ENCODE measurements at places on chromosomes 2 and 18.

DNA sequence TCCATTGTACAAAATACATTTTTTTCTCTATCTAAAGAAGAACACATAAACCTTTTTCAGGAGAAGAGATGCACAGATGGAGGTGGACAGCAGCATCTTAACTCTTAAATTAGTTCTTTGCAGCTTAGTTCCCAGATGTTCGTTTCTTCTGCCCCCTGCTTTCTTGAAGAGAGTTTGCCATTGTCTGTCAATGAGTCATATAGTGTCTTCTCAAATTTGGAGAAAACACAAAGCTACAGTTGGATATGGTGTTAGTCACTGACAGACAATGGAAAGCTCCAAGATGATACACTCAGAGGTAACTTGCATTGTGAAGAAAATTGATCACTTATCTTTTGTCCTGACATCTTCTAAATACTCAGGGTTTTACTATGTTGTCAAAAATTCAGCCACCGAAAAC is 48.8 kb upstream of the TMEFF2 start:
- no peak for DNase-seq

DNA sequence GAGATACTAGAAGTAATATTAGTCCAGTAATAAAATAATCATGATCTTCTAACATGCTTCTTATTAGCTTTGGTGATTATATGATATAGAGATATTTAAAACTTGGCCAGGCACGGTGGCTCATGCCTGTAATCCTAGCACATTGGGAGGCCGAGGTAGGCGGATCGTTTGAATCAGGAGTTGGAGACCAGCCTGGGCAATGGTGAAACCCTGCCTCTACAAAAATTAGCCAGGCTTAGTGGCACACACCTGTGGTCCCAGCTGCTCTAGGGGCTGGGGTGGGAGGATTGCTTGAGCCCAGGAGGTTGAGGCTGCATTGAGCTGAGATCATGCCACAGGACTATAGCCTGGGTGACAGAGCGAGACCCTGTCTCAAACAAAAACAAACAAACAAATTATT is 87.0 kb downstream of the WDR7 start:
- DNase-seq, result no peak

DNA sequence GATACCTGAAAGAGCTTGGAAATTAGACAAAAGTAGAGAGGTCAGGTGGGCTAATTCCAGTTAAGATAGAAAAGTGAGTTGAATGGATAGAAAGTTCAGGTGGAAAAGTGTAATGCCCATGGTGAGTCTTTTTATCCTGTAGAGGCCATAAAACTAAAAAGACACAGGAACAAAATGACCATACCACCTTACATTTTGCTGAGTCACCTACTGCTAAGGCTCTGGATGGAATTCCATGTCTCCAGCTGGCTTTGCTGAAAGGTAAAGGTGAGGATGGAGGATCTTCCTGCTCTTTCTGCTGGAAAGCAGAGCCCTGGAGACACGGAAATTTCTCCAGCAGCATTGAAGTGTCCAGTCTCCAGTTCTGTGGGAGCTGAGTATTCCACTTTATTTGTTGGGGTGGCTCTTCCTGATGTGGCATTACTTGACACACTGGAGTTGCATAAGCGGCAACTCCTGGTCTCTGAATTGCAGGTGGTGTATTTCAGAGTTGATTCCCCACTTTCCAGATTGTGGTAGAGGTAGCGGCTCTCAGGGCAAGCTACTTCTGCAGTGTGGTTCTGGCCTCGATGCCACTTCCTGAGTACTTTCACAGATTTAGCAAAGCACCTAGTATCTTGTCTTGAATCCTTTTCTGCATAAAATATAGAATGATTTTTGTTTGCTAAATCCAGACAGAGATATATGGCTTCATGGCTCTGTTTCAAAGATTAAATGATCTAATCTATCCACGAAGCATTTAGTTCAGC is 10.7 kb downstream of the IL1RL2 start:
- no peak for DNase-seq

GRCh38 chr2:239543702-239544101 is 142.9 kb upstream of the HDAC4 start:
- DNase-seq, result no peak

DNA sequence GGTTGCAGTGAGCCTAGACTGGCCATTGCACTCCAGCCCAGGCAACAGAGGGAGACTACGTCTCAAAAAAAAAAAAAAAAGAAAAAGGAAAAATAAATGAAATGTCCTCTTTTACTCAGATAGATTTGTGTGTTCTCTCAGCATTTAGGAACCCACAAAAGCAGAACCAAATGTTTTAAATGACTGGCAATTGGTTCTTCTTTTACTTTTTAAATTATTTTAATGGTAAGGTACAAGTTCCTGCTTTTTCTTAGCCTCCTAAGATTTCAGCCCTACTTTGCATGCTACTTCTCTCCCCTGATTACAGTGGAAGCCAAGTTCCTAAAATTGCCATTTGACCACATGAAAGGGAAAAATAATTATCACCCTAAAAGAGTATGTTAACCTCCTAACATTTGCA is 23.5 kb downstream of the SRSF7 start:
- no peak for DNase-seq

- DNase-seq, result no peak
These were observed 113.5 kb downstream of the NYAP2 start for GRCh38 chr2:225512876-225513540.

GRCh38 chr18:2002604-2003003 is 568.7 kb downstream of the METTL4 start:
- no peak for DNase-seq

DNA sequence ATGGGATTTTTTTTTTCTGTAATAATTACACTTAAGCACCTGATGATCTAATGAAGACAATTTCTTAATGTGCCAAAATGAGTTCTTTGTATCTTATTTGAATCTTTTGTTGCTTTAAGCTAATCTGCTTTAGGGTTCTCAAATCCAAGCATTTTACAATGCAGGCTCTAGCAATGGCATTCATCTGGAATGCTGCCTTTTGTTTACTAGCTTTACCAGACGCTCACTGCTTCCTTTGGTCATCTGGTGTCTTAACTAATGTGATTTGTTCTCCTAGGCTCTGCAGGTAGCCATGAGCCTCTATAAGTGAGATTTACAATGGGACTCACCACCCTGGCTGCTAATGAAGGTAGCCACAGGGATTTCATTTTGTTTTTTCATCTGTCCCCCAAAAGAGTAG is 100.3 kb downstream of the GREB1L start:
- DNase-seq, result no peak

- DNase-seq, result no peak
These were observed 107.1 kb downstream of the PIEZO2 start for GRCh38 chr18:11042247-11042646.

GRCh38 chr2:62596061-62596921 is 90.3 kb upstream of the TMEM17 start:
- no peak for DNase-seq

- DNase-seq, result no peak
These were observed 183.9 kb downstream of the EIPR1 start for GRCh38 chr2:3193443-3194330.

- no peak for DNase-seq
These were observed 6.6 kb downstream of the TRAF3IP1 start for GRCh38 chr2:238326801-238327365.

- peak; percentile 27 for DNase-seq
These were observed at the start of gene NAB1 for GRCh38 chr2:190649035-190649797. TSS of gene NAB1 (plus strand) at chr2:190649083. CDS start at chr2:190659177, 10,094 bp downstream.

GRCh38 chr2:6474161-6475140 is 391.3 kb downstream of the CMPK2 start:
- no peak for DNase-seq

DNA sequence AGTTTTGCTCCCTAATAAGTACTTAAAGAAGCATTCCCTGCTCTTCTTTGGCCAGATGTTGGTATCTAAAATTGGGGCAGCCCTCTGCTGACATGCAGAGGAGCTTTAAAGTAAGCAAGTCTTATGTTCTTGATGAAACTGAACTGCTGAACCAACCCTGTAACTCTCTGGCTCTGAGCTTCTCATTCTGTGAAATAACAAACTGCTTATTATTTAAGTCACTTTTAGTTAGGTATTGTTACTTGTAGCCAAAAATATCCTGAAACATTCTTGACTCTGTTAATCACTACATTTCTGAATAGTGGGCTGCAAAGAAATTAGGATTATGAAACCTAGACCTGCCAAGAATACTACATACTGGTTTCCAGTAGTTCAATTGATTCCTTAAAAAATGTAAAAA is 15.5 kb downstream of the PPP3R1 start:
- DNase-seq, result no peak

DNA sequence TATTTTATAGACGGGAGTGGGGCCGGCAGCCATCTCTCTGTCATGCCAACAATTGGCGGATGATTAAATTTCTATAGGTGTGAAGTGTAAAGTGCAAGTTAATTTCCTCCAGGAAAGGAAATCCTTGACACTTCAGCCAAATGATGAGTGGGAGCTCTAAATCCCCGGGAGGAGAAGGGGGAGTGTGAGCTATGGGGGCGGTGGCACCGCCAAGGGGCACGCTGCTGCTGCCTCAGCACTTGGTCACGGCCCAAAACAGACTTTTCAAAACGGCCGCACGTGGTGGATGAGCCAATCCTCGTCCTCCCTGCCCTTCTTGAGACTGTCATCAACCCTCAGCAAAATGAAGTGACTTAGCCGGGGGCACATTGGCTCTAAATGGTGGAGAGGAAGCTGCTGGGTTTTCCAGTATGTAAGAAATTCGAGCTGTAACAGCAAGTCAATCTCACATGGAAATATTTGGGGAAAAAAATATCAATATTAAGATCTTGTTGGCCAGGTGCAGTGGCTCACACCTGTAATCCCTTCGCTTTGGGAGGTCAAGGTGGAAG is 200.8 kb downstream of the TFCP2L1 start:
- no peak for DNase-seq

DNA sequence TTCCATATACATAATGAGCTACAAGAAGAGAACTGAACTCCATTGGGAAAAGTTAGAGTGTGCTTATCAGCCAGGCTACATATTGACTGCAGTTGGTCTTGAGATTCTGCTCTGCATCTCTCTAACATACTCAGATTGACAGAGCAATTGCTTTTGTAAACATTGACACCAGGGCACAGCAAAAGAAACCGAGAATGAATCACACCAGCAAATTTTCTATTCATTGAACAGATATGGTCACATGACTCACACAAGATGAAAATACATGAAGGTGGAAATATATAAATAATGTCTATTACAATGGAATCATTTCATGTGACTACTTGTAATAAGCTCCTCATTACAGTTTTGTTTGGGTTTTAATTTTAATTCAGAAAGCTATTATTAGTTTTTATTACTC is 691.9 kb upstream of the TMEFF2 start:
- DNase-seq, result no peak

DNA sequence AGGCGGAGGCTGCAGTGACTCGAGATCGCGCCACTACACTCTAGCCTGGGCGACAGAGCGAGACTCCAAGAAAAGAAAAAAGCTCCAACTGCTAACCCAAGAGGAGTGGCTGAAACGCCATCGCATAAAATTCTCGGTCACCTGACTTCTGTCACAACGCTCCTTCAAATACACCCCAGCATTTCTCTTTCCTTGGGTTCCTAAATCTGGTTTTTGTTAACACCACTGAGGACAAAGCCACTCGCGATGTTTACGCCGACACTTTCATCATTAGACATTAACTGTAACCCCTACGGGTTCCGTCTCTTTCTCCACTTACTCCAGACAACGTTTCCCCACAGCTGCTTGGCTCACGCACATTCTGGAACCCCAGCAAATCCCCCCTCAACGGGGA is 679 bp downstream of the CLK1 start:
- no peak for DNase-seq

- no peak for DNase-seq
These were observed 24.0 kb downstream of the IL1B start for GRCh38 chr2:112812318-112813267.

GRCh38 chr2:197442857-197443256 is 8.0 kb upstream of the SF3B1 start:
- no peak for DNase-seq

- no peak for DNase-seq
These were observed 72.8 kb upstream of the CTDP1 start for GRCh38 chr18:79606621-79607331.

GRCh38 chr2:16204886-16205620 is 264.7 kb downstream of the MYCN start:
- DNase-seq, result no peak

- no peak for DNase-seq
These were observed 13.8 kb upstream of the CCDC102B start for GRCh38 chr18:68784071-68784470.

DNA sequence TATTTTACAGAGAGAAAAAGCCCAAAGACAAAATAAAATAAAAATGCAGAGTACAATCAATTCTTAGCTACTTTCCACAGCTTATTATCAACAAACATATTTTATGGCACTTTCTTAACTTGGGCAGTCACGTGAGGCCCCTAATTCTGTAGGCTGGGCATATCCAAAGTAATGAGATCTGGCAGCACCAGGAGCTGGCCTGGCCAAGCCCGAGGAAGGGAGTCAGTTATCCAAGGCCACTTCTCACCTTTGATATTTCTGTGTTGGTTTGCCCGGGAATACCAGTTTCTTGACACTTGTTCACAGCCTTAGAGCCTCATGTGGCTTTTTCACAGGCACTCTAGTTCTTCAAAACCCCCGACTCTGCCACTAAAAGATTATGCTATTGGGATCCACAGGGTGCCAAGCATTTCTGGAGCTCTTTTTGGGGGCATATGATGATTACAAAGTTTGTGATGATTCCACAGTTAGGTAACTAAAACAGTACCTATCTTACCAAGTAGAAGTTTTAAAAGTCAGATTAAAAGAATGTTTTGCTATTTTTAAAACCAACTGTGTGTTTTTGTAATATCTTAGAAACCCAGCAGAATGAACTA is 90.4 kb downstream of the MEP1B start:
- DNase-seq, result no peak

GRCh38 chr2:69559442-69560146 is 83.9 kb downstream of the AAK1 start:
- DNase-seq, result no peak

DNA sequence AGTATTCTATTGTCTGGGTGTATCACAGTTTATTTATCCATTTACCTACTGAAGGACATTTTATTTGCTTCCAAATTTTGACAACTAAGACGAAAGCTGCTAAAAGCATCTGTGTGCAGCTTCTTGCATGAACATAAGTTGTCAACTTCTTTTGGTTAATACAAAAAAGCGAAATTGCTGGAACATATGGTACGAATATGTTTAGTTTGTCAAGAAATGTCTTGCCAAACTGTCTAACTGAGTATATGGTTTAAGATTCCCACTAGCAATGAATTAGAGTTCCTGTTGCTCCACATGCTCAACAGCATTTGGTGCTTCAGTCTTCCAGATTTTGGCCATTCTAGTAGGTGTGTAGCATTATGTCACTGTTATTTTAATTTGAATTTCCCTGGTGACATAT is 372.3 kb upstream of the NRXN1 start:
- DNase-seq, result no peak

- no peak for DNase-seq
These were observed 25.8 kb upstream of the KCNG3 start for GRCh38 chr2:42519624-42520023.

- DNase-seq, result no peak
These were observed 1674.5 kb upstream of the NXPH2 start for GRCh38 chr2:140454717-140455116.

DNA sequence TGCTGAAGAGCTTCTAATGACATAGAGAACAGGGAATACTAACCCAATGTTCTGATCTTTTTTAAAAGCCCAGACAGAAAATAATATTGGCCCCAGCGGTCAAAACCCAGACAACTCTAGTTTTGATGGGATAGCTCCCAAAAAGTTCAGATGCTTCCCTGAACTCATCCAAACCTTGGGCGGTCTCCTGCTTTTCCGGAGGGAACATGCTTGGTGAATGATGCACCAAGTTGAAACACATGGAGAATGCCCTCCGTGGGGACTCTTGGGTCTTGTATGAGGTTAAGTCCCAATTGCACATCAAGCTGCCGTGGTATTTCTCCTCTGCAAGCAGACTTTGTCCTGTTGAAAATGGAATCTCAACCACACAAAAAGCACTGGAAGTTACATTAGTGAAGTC is 120.7 kb upstream of the CTAGE1 start:
- no peak for DNase-seq

Measured in NCI-H1092 (cell line).